ENCODE measurements at places on chromosomes 6 and 20.

DNA sequence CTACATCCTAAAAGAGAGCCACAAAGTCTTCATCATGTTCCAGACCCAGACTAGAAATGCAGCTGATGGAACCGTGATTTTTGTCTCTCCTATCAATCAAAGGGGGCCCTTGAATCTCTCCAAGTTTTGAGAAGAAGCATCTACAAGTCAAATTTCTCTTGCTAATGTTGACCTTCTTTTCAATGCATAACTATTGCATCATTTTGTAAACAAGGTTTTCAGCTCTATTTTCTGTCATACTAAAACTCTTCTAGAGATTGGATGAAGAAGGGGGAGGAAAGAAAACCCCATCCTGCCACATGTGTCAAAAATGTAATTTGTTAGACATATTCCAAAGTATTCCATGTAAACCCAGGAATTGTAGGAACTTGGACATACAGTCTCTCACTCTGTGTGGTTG is 169.2 kb downstream of the LMBRD1 start:
- peaks cover 18% of the 10 kb centered on the region for H3K4me1 ChIP-seq
- no peak for DNase-seq
- H3K27ac ChIP-seq, result no peak overlapping the region
- H3K4me3 ChIP-seq, result no peak overlapping the region
- no peaks in the 10 kb centered on the region for H3K36me3 ChIP-seq

DNA sequence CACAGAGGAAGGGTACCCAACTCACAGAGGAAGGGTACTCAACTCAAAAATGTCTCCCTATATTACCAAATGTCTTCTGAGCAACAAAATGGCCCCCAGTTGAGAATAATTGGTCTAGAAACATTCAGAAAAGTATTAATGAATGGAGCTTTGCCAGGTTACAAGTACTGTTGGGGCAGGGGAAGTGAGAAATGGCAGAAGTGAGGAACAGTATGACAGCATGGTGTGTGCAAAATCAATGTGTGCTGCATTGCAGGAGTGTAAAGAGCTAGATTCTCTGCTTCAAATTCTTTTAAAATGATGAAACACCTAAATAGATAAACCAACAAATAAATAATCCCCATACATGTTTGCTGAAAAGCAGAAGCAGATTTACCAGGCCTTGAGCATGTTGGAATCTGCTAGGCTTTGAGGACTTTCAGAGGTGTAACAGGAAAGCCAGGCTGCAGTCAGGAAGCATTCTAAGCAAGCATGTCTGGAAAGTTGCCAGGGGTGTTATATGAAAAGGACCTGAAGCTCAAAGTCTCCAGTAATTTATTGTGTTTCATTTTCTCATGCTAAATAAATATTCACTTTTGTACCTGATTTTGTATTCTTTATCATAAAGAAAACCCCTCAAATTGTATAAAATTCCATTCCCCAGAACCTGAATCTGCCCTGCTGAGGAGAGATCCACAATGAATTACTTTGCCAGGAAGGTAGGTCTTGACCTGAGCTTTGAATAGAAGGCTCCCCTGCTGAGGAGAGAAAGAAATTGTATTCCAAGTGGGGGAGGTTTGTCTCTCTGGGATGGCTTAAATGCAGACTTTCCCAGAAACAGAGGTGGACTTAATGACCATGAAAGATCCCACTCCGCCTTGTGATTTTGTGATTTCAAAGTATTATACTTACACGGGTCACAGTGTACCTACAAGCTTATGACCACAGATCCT is 265.0 kb upstream of the MARCKS start:
- no peak overlapping the region for H3K27ac ChIP-seq
- no peaks in the 10 kb centered on the region for H3K4me1 ChIP-seq
- peaks cover 6% of the 10 kb centered on the region for H3K27me3 ChIP-seq
- H3K4me3 ChIP-seq, result no peak overlapping the region
- no peak for DNase-seq
- H3K36me3 ChIP-seq, result no peaks in the 10 kb centered on the region

GRCh38 chr6:168641446-168641845 is 200.5 kb downstream of the SMOC2 start:
- DNase-seq, result no peak
- H3K27ac ChIP-seq, result no peak overlapping the region
- no peaks in the 10 kb centered on the region for H3K36me3 ChIP-seq
- no peaks in the 10 kb centered on the region for H3K27me3 ChIP-seq

DNA sequence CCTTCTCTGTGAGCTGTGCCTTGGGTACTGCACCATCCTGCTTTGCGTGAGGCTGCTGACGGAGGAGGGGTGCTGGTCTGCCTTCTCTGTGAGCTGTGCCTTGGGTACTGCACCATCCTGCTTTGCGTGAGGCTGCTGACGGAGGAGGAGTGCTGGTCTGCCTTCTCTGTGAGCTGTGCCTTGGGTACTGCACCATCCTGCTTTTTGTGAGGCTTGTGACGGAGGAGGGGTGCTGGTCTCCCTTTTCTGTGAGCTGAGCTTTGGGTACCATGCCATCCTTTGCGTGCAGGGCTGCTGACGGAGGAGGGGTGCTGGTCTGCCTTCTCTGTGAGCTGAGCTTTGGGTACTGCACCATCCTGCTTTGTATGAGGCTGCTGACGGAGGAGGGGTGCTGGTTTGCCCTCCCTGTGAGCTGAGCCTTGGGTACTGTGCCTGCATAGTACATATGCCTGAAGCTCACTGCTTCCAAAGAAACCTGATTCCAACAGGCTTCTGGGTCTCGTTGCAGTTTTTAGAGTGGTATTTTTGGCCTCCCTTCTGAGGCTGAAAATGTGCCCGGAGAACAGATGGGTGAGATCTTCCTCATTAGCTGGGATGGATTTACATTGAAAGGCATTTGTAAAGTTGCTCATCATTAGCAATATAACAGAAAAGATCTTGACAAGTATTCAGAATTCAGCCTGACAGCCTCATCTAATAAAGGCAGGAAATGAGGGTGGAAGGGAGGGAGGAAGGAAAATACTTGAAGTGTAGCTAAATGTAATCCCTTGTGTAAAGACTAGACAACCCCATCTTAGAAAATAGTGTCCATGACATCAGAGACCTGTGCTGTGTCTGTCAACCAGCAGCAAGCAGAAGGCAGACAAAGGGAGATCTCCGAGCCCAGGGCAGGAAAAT is 46.8 kb upstream of the UNC93A start:
- H3K36me3 ChIP-seq, result no peaks in the 10 kb centered on the region
- no peaks in the 10 kb centered on the region for H3K4me1 ChIP-seq
- H3K27me3 ChIP-seq, result peaks cover 5% of the 10 kb centered on the region
- no peak overlapping the region for H3K27ac ChIP-seq

DNA sequence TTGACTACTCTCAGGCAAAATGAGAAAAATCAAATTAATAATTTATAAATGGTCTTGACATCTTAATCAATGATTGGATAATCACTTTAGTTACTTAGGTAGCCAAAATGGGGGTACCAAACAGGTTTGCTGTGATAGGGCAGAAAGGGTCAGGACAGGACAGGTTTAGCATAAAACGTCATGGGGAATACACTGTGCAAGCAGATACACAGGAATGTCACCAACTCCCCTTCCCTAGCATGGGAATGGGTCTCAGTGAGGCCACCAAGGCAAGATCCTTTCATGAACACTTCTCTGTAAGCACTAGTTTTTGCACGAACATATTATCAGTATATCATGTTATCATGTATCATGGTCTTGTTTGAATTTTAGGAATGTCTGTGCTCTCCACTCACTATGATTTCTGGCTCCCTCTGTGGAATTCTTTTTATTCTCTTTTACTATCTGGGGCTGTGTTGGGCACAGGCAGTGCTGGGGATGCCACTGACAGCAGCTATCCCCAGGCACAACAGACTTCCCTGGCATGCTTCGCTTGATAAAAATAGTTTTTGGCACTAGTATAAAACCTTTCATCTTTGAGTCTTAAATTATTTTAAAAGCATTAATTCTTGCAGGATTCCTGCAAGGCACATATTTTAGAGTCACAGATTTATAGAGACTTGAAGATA is 18.3 kb downstream of the PTCHD4 start:
- no peak overlapping the region for H3K27ac ChIP-seq
- H3K4me3 ChIP-seq, result no peak overlapping the region
- no peak for DNase-seq

DNA sequence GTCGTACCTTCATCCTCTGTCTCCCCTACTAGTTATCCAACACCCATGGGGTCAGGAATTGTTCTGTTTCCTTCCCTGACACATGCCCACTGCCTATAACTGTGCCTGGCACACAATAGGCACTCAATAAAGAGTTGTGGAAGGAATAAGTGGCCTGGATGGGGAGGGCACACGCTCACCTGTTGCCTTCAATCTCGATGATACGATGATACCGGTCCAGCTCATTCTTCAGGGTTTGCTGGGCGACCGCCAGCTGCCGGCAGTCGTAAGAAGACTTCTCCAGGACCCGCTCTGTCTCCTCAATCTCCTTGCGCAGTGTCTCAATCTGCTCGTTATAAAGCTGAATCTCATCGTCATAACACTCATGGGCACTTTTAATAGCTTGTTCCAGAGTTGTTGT is 32.5 kb downstream of the BFSP1 start:
- no peak overlapping the region for H3K27ac ChIP-seq
- no peaks in the 10 kb centered on the region for H3K36me3 ChIP-seq
- peaks cover 3% of the 10 kb centered on the region for H3K27me3 ChIP-seq

DNA sequence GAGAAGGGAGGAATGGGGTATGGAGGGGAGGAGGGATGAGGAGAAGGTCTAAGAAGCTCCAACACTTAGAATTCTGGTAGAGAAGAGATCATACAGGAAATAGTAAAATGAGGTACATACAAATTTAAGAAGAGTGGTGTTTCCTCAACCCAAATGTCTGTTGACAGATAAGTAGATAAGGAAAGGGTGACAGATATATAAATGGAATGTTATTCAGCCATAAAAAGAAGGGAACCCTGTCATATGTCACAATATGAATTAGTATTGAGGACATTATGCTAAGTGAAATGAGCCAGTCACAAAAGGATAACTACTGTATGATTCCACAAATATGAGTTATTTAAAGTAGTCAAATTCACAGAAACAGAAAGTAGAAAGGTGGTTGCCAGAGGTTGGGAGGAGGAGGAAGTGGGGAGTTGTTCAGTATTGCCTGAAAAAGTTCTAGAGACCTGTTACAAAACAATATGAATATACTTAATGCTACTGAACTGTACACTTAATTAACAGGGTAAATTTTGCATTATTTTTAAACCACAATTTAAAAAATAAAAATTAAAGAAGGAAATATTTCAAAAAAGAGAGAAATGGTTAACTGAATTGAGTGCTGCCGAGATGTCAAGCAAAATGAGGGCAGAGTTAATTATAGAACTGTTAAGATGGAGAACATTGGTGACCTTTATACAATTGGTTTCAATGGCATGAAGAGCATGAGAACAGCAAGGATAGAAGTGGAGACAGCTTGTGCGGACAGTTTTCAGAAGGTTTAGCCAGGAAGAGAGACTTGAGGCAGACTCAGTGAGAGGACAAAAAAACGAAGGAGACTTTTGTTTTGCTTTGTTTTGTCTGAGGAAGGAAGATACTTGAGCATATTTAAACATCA is 47.6 kb upstream of the ADGRF4 start:
- DNase-seq, result no peak
- no peaks in the 10 kb centered on the region for H3K36me3 ChIP-seq
- H3K27me3 ChIP-seq, result no peaks in the 10 kb centered on the region

DNA sequence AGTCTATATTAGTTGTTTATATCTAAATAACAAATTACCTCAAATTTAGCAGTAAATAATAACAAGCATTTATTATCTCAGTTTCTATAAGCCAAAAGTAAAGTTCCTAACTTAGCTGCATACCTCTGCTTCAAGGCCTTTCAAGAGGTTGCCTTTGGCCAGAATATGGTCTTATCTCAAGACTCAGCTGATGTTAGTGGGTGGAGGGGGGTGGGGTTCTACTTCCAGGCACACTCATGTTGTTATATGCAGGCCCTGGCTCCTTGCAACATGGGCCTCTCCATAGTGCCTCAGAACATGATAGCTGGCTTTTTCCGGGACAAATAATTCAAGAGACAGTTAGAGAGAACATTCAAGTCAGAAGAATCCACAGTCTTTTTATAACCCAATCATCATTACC is 266.0 kb downstream of the ADGRB3 start:
- no peaks in the 10 kb centered on the region for H3K4me1 ChIP-seq
- no peak overlapping the region for H3K4me3 ChIP-seq
- H3K36me3 ChIP-seq, result no peaks in the 10 kb centered on the region
- no peak overlapping the region for H3K27ac ChIP-seq
- H3K27me3 ChIP-seq, result no peaks in the 10 kb centered on the region

- no peak overlapping the region for H3K27ac ChIP-seq
- no peaks in the 10 kb centered on the region for H3K4me1 ChIP-seq
- peaks cover 67% of the 10 kb centered on the region for H3K27me3 ChIP-seq
- no peaks in the 10 kb centered on the region for H3K36me3 ChIP-seq
These were observed 7.3 kb upstream of the DSP start for GRCh38 chr6:7534192-7534591.

GRCh38 chr6:20900389-20901160 is 366.3 kb downstream of the CDKAL1 start:
- no peaks in the 10 kb centered on the region for H3K4me1 ChIP-seq
- H3K27ac ChIP-seq, result no peak overlapping the region
- DNase-seq, result no peak
- H3K4me3 ChIP-seq, result no peak overlapping the region
- peaks cover 24% of the 10 kb centered on the region for H3K36me3 ChIP-seq

DNA sequence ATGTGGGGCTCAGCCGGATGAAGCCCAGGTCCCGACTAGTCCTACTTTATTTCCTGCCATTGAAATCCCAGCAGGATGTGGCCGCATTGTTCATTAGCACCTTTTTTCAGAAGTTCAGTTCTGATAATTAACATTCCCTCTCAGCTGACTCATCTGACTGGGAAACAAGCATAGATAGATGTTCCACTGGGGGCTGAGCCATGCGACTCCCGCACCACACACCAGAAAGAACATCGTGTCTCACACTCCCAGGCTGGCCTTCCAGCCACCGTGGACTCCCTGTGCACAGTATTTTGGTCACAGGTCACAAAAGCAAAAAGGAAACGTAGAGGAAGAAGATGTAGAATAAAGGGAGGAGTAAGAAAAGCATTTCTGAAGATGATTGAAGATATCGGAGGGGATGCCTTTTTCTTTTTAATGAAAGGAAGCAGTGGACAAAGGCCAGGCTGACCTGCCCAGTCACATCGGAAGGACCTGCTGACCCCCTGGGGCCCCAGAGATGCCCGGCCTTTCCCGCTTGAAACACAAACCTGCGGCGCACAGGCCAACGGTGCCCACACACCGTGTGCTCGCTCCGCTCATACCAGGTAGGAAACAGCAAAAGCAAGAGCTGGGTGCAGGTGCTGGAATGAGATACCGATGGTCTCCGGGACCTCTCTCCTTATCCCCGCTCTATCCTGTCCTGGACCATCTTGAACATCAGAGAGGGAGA is 11.8 kb downstream of the RPS6KA2 start:
- no peaks in the 10 kb centered on the region for H3K4me1 ChIP-seq
- no peaks in the 10 kb centered on the region for H3K27me3 ChIP-seq
- no peak overlapping the region for H3K4me3 ChIP-seq
